ENCODE measurements at places on chromosomes 1 and 21. TPM values are rescaled to one million over a fixed set of nuclear protein-coding genes. Genes with fewer than 3 reads are reported as not detected.

CLCA2 gene
- not detected for total RNA-seq

PLA2G2D gene
- not detected for total RNA-seq

TCEANC2 gene
- 11.8 TPM for total RNA-seq

RPS27 gene
- total RNA-seq = 1,502 TPM

GRCh38 chr1:158011714-158012113 lies 18.3 kb downstream of the KIRREL1 start:
- no peak for DNase-seq

- no peak for DNase-seq
Measured at GRCh38 chr1:226708342-226708780, 30.7 kb downstream of the ITPKB start.

GRCh38 chr1:13701271-13701640 lies 1.3 kb downstream of the PRDM2 start:
- no peak for DNase-seq

DNA sequence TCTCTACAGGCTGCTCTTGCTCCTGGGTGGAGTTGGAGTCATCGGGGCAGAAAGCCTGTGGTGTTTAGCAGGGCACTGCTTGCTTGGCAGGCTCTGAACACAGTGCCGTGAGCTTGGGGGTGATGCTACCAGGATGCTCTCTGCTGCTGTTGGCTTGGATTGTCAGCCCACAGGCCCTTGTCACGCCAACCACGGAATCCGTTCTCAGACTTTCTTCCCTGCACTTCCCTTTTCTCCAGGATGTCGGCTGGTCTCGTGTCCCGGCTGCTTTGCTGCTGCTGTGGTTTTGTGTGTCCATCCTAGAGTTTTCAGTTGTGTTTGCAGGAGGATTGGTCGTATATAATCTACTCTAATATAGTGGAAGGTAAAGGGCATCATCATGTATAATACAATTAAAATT lies 44.4 kb upstream of the TTC34 start:
- DNase-seq = no peak

DNA sequence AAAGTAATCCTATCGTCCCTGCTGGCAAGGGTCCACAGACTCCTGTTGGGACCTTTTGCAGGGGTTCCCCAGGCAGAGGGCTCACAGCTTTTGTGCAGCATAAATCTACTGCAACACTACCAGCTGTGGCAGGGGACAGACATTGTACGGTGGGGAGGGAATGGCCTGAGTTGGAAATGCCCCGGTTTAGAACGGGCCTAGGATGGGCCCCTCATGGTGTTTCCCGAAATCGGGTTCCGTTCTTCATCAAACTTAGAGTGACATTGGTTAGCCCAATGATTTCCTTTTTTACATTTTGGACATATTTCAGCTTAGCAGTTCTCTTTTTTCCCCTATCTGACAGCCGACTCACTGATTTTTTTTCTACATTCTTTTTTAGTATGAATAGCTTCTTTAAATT lies 26.5 kb upstream of the SAMD11 start:
- no peak for DNase-seq

DNA sequence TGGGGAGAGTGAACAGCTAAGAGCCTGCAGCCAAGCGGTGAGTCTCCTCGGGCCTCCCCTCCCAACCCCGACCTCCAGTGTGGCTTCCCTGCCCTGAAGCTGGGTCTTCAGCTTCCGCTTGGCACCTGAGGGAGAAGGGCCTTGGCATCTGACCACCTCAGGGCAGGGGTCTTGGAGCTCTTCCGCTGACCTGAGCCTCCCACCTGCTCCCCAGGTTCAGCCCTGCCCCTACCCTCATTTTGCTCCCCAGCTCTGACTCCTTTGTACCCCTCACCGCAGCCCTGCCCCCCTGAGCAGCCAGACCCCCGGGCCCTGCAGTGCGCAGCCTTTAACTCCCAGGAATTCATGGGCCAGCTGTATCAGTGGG lies 4.9 kb downstream of the ADAMTSL4 start:
- DNase-seq = no peak

DNA sequence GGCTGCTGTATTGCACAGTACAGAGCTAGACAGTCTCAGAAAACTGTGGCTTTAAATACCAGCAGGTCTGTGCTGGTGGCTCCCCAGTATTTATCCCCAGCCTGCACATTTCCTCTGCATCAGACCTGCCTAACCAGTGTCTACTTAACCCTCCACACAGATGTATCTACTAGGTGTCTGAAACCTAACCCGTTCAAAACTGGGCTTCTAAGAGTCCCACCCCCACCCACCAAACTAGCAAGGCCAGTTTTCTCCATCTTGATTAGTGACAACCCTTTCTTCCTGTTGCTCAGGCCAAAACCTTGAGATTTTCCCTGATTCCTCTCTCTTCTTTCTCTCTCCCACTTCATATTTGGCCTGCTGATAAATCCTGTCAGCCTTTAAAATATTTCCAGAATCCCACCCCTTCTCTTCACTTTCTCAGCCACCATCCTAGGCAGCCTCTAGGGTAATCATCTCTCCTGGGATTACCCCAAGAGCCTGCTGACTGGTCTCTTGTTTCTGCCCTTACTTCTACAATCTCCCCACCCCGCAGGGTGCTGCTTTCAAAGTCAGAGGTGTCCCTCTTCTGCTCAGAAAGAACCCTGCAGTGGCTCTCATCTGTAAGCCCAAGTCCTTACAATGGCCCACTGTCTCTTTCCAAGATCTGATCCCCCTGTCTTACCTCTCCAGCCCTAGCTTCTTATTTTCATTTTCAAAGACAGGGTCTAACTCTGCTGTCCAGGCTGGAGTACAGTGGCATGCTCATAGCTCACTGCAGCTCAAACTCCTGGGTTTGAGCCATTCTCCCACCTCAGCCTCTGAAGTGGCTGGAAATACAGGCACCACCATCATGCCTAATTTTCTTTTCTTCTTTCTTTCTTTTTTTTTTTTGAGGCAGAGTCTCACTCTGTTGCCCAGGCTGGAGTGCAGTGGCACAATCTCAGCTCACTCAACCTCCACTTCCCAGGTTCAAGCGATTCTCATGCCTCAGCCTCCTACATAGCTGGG lies 45.2 kb downstream of the H3-3A start:
- DNase-seq = no peak

- DNase-seq = no peak
Measured at GRCh38 chr1:161866241-161866640, 100.1 kb downstream of the ATF6 start.

GRCh38 chr1:222994511-222995235 lies 148.4 kb downstream of the TLR5 start:
- DNase-seq = no peak

DNA sequence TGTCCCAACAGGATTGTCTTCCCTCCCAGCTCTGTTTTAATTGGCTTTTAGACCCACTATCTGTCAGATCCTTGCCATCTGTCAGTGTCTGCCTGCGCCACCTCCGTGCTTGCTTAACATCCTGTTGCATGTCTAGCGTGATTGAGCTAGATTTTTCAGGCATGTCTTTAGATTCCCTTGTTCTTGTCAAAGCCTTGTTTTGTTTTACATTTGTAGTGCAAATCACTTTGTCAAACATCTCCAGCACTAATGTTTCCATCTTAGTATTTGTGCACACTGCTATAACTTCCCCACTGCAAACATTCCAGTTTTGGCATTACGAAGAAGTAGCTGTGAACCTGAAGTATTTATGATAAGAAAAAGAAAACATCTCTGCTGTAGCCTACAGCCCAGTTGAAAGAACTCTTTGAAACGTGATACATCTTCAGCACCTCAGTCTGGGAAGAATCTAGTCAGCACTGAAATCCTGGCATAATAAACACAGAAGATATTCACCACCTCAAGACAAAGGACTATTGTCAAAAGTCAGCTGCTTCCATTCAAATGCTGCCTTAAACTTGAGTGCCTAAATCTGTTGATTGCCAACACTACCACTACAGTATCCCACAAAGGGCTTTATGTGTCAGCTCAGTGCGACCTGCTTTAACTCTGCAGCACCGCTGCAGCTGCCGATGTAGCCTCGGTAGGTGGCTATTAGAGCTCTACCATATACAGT lies 105.0 kb downstream of the FNBP1L start:
- DNase-seq = no peak

DNA sequence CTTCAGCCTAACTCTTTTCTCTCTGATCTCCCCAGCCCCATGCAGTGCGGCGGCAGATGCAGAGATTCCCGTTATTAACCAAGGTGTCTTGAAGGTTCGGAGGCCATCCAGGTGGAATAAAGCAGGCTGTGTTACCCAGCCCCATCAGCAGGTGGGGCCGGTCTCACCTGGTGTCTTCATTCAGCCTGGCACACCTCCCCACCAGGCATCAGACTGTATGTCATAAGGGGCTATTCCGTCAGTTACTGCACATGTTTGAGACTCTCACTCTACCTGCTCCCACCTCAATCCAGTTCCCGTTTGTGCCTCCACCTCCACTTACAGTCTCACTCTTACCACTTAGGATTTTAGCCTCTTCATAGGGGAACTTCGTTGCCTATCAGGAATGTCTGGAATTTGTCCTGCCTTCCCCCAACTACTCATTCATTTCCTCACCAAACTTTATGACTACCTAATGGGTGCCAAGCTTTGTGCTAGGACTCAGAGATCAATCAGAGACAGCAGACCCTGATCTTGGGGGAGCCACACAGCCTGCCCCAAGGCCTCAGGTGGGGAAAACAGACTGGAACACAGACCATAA lies 170.2 kb downstream of the PLPP3 start:
- peak; percentile 5 for DNase-seq

DNA sequence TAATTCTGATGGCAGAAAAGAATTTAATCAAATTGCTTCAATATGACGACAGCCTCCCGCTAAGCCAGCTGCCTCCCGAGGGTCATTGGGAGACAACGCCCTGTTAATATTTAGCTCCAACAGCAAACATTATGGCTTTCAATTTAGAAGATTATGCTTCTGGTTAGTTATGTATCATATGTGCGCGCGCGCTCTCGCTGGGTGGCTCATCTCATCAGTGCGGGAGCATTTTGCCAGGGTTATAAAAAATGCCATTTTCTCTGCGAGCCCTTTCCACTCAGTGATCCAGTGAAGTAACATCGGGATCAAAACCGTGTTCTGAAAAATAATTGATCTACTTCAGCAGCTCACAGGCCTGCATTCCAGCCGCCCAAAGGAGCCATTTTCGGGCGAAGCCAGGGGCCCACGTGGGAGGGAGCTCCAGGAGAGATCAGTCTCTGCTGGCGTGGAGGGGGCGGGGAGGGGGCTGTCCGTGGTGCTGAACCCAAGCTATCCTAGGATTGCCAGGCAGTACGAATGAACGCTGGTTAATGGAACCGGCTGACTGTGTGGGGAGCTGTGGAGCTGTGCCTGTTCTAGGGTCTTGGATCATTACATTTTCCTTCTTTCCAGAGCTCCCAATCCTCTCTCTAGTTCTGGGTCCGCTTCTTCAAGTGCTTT lies 219.1 kb upstream of the ZC3H12A start:
- no peak for DNase-seq

DNA sequence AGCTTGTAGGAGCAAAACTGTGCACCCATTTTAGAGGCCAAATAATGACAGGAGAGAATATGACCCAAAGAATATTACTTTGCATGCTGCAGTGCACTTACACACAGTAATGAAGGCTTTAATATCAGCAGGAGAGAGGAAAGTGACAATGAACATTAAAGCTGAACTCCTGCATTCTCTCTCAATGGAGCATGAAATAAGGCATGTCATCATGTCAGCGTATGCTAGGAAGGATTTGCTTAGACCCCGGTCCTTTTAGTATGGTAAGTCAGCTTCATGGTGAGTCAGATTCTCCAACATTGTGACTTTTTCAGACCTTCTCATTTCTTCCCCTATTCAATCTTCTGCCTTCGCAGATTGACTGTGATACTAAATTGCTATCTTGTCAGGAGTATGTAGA lies 210.7 kb upstream of the TMPRSS15 start:
- DNase-seq = no peak

GRCh38 chr1:199161766-199162303 lies 523.0 kb downstream of the PTPRC start:
- DNase-seq = no peak

Data from activated naive CD4-positive, alpha-beta T cell treated with anti-CD3 and anti-CD28 coated beads, Interleukin-2, amount 50 U/mL, for 72 hours (primary cell).